ENCODE measurements at places on chromosomes 11 and 22.
A peak's percentile ranks its signal among the peaks of the same experiment; 100 is the strongest.

DNA sequence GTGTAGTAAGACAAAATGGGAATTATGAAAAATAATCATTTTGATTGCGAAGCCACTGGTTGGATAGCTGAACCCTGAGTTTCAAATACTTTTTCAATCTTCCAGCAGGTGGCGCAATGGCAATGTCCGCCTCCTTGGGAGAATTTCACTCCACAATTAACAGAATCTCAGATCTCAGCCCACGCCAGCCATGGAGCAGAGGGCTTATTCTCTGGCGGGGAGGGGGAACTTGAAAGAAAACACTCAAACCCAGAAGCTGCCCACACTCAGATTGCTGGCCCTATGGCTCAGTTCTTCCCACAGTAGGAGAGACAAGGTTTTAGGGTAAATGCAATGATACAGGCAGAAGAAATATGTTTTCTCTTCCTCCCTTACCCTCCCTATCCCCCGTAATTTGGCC is 38.7 kb upstream of the RCN1 start:
- peak; percentile 43 for DNase-seq

DNA sequence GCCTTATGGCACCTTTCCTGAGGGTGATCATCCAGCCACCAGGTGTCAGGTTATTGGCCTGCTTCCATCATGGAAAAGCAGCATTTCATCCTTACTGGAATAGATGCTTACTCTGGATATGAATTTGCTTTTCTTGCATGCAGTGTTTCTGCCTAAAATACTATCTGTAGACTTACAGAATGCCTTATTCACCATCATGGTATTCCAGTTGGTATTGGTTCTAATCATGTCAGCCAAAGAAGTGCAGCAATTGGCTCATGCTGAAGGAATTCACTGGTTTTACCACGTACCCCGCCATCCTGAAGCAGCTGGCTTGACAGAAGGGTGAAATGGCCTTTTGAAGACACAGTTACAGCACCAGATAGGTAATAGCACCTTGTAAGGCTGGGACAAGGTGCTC is 194.2 kb downstream of the AASDHPPT start:
- no peak for DNase-seq

DNA sequence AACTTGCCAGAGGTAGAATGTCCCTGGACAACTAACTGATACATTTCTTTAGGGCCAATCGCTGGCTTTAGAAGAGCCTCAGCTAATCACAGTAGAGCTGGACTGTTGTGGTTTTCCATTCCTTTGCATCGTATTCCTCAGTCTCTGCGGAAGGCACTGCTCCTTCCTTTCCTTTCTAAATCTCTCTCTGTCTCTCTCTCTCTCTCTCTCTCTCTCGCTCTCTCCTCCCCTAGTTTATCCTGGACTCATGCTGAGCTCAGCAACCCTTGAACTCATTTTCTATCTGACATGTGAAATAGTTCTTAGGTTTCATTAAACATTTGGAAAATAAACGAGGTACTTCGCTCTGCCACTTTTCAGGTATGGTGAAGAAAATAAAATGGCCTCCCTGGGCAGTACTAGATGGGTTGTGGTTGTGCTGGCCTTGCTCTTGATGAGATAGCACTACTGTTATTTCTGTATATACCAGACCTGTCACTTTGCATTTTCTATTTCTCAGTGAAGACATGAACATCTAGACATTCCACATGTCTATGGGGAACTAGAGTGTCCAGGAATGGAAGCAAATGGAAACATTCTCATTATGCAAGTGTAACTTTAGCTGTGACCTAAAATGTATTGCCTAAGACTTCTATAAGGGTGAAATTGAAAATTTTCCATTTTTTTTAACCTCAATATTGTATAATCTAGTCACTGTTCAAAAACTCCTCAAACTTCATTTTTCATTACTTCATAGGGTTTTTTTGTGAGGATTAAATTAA is 12.0 kb upstream of the SESN3 start:
- peak; percentile 17 for DNase-seq

DNA sequence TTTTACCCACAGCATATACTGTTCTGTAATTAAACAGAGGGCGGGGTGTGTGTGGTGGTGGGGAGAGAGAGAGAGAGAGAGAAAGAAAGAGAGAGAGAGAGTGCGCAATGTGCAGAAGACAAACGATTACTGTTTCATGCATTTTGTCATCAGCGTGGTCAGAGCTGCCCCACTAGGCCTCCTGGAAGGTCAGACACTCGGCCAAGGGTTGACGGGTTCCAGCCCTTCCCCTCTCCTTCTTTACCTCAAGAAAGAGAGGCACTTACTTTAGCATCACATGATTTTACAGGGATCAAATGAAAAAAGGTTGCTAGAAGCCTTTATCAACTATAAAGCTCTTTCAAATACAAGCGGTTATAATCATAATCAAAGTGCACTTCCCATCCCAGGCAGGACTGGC is 269.2 kb upstream of the SORL1-AS1 start:
- no peak for DNase-seq

DNA sequence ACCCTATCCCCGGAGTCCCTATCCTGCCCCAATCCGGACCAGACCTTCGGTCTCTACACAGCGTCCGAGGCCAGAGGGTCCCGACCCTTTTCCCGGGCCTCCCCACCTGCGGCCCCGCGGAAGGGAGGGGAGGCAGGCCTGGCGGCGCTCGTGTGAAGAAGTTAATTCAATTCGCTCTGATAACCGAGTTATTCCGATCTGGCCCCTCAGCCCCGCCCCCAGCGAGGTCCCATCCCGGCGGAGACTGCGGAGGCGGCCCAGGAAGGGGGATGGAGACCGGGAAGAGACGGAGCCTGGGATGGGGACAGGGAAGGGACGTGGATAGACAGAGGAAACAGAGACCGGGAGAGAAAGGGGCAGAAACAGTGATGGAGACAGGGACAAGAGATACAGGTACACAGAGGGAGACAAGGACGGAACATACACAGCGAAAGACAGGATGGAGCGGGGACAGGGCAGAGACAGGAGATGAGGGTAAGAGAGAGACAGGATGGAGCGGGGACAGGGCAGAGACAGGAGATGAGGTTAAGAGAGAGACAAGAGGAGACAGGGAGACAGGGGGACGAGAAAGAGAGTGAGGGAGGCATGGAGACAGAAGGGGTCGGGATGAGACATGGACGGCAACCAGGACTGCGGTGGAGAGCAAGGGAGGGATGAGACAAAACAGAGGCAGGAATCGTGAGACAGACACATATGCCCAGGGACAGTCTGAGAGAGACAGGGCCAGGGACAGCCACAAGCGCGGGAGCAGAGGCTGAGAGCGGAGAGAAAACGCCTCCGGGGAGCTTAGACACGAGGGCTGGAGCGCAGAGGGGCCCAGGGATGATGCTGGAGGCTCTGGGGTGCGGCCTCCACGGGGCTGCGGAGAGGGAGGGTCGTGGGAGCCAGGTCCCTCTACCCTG is 636 bp upstream of the PHOX2A start:
- no peak for DNase-seq

- DNase-seq, result peak; percentile 35
These were observed 6.8 kb downstream of the NAA40 start for GRCh38 chr11:63945477-63946163.

DNA sequence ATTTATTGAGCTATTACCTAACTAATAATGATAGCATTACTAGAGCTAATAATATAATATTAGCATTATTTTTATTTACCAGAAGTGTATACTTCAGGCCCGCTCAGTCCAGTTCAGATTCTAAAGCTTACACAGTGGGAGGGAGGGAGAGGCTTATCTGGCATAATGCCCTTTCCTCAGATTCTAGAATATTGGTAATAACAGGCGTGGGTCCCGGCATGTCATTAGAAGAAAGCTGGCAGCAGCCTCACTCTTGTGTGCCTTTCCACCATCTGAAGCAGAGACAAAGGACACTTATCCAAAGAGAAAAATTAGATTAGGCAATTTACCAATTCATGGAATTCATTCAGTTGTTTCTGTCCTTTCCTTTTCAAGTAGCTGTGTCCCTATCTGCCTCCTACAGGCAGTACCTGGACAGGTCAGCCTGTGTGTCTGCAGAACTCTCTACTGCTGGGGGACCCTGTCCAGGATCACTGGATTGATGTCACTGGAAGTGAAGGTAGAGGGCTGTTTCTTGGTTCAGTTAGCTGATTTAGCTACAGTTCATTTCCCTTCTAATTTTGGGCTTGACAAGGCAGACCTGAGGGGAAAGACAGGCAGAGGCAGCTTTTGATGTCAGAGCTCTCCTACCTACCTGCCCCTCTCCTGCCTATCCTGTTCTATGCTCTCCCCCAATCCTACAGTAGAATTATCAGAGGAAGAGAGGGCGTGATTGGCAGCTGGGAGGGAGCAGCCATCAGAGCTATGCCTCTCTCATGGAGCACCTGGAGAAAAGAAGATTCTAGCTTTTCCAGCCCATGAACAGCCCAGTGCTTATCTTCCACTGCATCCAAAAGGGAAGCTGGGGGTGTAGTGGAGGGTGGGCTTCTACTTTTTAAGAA is 20.3 kb upstream of the CCDC90B start:
- no peak for DNase-seq

GRCh38 chr11:3094223-3094824 is 37.1 kb upstream of the CARS1 start:
- DNase-seq, result no peak

DNA sequence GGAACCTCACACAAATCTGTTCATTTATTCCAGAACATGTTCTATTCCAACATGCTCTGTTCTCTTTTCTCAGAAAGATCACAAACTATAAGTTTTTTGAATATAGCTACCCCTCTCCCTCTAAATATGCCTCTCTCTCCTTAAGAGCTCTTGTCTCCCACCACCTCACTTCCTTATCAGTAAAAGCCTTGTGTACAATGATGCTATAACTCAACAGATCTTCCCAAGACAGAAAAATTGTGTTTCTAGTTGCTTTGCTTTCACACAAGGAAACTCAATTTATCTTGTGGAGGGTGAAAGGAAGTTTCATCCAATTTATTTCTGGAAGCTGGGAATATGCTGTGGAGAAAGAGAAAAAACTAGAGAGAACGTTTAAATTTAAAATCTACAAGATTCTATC is 64.4 kb downstream of the FAM76B start:
- DNase-seq, result no peak

- no peak for DNase-seq
These were observed 429.3 kb upstream of the FAT3 start for GRCh38 chr11:91795139-91795887.

DNA sequence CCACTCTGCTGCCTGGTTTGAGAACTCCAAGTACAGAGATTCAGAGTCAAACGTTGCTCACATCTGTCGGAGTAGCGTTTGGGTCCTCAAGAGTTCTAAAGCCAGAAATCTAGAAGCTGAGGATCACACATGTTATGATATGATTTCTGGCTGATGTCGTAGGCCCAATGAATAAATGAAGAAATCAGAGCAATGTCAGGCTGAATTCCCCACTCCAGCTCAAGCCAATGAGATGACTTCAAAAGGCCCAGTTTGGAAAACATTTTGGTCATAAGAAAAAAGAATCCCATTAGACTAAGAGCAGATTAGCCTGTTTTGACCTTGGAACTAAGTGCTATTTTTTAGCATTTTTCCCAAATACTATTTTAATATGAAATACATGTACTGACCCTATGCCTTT is 106.7 kb downstream of the ETS1 start:
- DNase-seq, result no peak

DNA sequence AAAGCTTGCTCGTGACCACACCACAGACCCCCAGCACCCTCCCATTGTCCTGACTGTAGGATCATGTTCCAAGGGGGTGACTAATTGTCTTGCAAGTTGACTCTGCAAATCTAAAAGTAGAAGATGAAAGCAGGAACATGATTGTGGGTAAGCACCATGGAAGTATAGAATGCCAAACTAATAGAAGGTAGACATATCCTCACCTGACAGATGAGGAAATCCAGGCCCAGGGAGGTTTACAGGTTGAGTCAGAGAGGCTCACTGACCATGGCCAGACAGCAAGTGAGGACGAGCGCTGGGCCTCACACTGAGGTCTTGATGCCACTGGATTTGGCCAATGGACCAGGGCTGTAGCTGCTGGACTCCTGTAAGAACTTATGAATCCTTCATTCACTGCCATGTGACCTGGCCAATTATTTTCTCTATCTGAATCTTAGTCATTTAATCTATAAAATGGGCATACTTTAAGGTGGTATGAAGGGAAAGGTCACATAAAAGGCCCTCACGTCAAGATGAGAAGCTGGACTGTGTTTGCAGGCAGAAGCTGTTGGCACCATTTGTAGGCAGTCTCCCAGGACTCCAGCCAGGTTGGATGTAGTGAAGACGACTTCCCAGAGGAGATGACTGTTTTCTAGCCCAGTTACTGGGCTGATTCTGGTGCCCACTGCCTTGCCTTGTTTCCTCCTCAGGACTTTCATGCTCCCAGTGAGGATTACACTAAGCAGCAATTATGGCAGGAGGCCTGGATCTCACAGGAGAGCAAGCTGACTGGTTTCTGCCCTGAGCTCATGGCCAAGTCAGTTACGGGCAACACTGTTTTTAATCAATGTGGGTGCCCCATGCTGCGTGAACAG is 54.6 kb downstream of the GAB4 start:
- no peak for DNase-seq

DNA sequence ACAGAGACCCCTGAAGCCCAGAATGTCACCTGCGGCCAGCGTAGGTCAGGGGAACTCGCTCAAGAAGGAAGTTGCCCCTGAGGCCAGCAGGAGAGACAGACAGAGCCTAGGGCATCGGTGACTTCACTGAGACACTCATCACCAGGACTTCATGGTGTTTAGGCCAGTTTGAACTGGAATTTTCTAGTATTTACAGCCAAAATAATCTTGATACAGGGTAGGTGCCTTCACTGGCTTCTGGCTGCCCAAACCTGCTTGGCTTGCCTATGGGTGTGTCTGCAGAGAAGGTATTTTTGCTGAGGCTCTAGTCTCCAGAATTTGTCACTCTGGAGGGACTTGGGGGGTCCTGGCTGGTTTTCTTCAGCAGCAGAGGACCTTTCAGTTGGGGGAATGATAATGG is 86.6 kb downstream of the FBXO7 start:
- DNase-seq, result no peak

- DNase-seq, result no peak
These were observed 67.7 kb upstream of the PICALM start for GRCh38 chr11:86136538-86136937.

DNA sequence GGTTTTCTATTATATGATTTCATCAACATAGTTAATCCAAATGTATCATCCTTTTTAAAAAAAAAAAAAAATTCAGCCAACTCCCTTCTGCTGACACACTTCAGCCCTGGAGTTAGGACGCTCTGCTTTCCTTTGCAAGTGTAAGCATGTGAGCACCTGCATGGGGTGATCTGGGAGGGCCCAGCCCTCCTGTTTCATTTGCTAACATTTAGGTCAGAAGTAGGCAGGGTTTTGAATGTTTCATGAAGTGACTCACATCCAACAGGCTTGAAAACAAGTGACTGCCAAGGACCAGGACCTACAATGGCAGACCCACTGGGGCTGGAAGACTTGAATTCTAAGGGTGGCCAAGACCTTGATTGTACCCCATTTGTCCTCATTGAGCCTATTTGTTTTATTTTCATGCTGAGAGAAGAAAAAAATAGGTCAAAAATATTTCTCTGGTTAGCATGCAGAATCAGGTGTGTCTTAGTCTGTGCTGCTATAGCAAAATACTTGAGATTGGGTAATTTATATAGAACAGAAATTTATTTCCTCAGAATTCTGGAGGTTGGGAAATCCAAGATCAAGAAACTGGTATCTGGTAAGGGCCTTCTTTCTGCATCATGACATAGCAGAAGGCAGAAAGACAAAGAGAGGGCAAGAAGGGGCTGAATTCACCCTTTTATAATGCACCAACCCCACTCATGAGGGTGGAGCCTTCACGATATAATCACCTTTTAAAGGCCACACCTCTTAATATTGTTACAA is 137.6 kb downstream of the CD44 start:
- DNase-seq, result no peak

- peak; percentile 55 for DNase-seq
These were observed 48.4 kb downstream of the GRAMD1B start for GRCh38 chr11:123478352-123478987.

- DNase-seq, result no peak
These were observed 839 bp downstream of the CEP164 start for GRCh38 chr11:117328375-117329010.

GRCh38 chr11:111925953-111926352 is 7.2 kb downstream of the C11orf52 start:
- no peak for DNase-seq

Data from AML-193 (cell line).